ELR (cell line): ENCODE measurements at places on chromosomes 6 and 20.

DNA sequence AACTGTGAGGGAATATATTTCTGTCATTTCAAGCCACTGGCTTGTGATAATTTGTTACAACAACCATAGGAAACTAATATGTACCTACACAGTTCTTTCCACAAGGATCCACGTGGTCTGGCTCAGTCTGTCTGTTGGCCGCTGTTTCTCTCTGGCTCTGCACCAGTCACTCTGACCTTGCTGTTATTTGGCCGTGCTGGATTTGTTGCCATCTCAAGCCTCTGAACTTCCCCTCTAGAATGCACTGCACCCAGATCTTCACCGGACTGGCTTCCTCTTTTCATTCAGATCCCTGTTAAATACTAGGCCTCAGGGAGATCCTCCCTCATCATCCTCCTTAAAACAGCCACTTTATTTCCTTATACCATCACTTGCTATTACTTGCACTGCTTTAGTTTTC lies 446.8 kb downstream of the TFAP2B start:
- no peak for DNase-seq

DNA sequence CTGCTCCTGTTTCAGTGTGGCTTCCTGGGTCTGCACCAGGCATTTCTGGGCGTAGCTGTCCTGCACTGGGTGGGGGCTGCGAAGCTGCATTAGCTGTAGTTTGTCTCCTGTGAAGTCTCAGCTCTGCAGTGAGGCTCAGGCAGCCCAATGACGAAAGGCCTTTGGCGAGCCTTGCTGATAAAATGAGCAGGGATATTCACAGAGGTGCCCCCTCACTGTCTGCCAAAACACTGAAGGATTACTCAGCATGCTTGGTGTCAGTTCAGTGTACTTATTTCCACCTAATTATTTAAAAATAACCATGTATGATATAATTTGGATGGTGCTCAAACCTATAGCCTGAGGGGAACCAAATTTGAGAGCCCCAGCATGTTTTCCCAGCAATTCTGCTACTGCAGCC lies 73.5 kb downstream of the ECT2L start:
- no peak for DNase-seq

DNA sequence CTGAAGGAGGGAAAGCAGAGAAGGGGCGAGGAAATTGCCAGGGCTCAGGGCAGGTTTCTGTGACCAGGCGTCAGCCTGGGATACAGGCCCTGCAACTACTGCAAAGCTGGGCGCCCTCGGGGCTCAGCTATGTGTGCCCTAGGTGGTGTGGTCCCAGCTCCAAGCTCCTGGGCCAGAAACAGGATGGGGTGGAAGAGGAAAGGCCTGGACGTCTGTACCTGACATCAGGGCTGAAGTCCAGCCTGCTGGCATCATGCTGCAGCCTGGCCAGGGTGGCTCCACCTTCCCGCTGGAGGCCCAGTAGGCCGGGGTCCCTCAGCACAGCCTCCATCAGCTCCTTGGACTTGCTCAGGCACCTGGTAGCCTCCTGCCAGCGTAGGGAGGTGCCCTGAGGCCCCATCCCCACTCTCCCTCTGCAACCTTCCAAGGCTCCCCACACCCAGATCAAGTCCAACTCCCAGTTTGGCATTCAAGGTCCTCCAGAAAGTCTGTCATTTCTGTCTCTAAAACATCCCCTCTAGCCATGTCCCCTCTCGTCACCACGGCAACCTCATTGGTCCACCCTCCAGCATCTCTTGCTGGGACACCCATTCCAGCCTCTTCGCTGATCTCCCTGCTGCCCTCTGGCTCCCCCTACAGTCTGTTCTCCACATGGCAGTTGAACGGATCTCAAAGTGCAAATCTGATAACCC lies 38.2 kb downstream of the KIAA1755 start:
- DNase-seq, result peak; percentile 76

- DNase-seq, result peak; percentile 9
These were observed 66.4 kb upstream of the PDE10A start for GRCh38 chr6:165729307-165729936.

- DNase-seq, result no peak
These were observed 117.9 kb downstream of the SNX5 start for GRCh38 chr20:17850684-17851026.

DNA sequence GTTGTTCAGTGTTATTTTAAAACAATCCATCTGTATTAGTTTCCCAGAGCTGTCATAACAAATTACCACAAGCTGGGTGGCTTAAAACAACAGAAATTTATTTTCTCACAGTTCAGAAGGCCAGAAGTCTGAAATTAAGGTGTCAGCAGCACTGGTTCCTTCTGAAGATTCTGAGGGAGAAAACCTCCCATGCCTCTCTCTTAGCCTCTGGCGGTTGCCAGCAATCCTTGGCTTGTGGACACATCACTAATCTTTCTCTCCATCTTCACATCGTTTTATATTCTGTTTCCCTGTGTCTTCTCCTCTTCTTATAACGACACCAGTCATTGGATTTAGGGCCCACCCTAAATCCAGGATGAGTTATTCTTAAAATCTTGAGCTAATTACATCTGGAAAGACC lies 70.2 kb upstream of the EPB41L1 start:
- no peak for DNase-seq

DNA sequence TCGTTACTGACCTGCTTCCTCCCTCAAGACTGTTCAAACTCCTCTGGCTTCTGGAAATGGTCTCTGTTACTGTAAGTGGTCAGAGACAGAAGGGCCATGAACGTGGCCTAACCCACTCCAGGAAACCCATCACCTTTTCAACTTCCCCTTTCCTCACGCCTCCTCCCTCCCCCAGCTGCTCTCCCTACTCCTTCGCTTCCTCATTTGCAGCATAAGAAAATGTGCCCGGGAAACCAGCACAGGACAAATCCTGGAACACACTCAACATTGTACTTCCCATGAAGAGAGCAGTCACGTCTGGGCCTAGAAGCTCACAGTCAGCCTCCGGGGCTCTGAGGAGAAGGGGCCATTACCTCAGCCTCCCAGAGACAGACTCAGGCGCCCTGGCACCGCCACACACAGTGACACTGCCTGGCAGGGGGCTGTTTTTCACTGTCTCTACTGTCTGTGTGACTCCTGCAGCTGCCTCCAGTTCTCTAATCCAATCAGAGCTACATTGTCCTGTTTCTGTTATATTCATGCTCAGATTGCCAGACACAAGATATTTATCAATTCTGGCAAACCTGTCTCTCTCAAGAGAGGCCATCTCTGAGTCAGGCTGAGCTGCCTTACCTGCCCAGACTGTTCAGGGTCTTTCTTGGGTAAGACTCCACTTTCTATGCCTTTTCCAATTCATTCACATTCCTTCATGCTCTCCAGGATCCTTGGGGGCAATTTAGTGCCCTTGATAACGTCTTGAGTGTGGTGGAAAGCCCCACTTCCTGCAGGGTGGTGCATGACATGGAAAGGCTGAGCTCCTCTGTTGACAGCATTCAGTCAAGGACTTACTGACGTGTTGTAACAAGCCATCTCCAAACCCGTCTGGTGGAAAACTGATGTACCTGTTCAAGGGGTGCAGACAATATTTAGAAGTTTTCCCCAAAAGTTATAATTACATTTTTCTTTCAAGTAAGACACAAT lies 242.2 kb downstream of the HIVEP2 start:
- DNase-seq, result no peak
